ENCODE measurements at places on chromosomes 12 and 14.

GRCh38 chr12:20390846-20391245 lies 22.5 kb downstream of the PDE3A start:
- DNase-seq, result no peak

GRCh38 chr14:87169362-87169761 lies 823.6 kb downstream of the GALC start:
- no peak for DNase-seq

- DNase-seq, result no peak
Measured at GRCh38 chr14:90179357-90179756, 77.0 kb upstream of the PSMC1 start.

DNA sequence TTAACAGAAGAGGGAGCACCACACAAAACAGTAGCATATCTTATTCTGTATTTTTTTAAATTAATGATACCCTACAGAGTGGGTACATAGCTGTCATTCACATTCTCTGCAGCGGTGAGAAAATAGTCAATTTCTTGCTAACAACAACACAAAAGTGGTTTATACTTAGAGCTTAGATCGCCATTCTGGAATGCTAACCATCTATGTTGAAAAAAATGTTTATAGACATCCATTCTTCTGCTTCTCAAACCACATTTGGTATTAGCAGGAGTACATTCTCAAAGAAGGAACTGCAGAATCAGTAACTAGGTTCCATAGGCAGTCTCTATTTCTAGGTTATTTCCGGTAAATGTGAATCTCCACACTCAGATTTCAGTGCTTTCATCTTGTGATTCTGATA lies 185.9 kb downstream of the PPFIA2 start:
- DNase-seq, result no peak

- DNase-seq, result peak; percentile 68
Measured at GRCh38 chr12:113980537-113981337, 14.6 kb upstream of the RBM19 start.

GRCh38 chr12:31440134-31440533 lies 114.2 kb upstream of the SINHCAF start:
- DNase-seq, result no peak

GRCh38 chr14:20751963-20752562 lies 6.4 kb downstream of the EDDM3A start:
- peak; percentile 22 for DNase-seq

GRCh38 chr14:81125536-81125935 lies 95.2 kb downstream of the GTF2A1 start:
- DNase-seq, result no peak

DNA sequence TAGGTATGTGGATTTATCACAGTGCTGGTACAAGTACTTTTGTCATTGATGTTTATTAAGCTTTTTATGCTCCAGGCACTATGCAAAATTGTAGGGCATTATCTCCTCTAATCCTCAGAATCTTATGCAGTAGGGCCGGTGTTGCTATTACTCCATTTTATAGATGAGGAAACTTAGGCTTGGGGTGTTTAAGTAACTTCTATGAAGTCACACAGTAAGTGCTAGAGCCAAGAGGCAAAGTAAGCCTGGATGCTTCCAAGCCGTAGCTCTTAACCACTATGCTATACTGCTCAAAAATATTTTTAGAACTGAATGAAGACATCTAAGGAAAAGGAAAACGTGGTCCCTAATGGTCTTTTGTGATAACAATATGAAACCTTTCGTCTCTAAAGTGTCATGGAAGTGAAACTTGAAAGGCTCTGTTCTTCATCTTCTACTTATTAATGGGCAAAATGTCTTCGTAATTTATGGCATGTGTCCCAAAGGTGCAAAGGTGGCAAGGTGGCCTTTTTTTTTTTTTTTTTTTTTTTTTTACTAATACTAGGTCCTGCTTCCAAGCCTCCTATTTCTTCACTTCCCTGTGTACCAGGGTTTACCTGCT lies 85.2 kb downstream of the ETV6 start:
- no peak for DNase-seq

DNA sequence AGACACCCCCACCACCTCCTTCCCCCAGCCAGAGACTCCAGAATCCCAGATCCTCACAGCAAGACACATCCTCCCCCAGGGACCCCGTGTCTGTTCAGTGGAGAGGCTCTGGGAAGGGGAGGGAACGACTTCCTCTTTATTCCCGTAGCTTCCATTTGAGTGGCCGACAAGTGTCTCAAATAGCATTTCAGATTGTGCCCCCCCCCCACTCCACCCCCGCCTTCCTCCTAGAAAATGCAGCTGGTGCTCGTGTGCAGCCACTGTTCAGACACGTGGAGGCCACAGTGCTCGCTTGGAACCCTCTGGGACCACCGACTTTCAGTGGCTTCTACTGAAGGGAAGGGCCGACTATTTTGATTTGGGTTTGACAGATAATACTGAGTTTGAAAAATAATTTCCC lies 14.3 kb downstream of the PPP2R5C start:
- DNase-seq, result no peak

- no peak for DNase-seq
Measured at GRCh38 chr14:32047791-32048190, 29.3 kb upstream of the ARHGAP5 start.

DNA sequence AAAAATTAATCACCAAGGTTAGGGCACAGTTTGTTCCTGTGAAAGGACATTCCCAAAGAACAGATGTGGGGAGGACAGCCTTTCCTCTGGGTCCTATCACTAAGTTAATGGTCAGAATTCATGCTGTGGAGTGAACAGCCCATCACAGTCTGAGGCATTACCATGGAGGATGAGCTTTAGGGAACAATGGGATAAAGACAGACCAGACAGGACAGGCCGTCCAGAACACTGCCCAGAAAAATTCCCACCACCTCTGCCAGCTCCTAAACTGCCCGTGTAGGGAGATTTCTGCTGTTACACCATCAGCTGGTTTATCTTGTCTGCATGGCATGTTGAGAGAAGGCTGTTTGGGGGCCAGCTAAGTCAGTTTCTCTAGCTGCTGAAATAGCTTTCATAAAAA lies 49.6 kb upstream of the IFNG-AS1 start:
- no peak for DNase-seq

DNA sequence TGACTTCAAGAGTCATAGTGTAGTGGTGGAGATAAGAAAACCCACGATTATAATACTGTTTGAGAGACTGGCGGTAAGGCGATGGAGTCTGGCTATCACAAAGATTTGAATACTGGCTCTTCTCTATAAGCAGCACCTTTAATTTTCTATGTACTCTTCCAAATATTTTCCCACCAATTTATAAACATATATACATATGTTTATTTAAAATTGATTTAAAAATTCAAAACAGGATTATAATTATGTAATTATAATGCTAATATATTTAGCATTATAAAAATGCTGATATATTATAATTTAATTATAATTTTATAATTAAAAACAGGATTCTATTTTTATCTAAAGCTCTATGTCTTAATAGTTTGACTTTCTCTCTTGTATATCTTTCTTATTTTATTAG lies 15.4 kb upstream of the DCD start:
- DNase-seq, result no peak

DNA sequence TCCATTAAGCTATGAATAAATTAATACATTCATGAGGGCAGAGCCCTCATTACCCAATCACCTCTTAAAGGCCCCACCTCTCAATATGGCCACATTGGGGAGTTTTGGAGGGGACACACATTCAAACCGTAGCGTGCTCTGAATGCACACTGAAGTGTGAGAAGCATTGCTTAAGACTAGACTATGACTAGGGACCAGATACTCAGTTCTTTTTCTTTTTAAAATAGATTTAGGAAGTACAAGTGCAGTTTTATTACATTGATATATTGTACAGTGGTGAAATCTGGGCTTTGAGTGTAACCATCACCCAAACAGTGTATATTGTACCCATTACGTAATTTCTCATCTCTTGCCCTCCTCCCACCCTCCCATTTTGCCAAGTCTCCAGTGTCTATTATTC lies 21.0 kb upstream of the JDP2 start:
- no peak for DNase-seq

DNA sequence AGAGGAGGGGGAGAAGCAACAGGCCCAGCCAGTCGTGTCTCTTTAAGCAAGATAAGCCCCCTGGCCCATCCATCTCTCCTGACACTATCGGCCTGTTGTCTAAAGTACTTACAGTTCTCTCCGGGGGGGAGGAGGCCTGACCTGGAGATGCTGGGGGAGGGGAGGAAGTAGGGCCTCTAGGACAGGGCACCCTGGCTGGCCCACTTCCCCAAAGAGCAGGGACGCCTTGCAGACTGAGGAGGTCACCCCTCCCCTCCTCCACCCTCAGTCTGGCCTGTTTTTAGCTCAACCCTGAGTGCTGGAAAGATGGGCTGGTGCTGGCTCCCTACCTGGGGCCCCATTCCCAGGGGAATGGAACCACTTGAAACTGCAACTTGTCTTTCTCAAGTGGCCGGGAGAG lies 70.3 kb downstream of the TBX5 start:
- DNase-seq, result no peak

- no peak for DNase-seq
Measured at GRCh38 chr14:52219488-52220084, 47.9 kb upstream of the PTGDR start.

- DNase-seq, result no peak
Measured at GRCh38 chr12:62258941-62259630, 1.1 kb upstream of the USP15 start.

DNA sequence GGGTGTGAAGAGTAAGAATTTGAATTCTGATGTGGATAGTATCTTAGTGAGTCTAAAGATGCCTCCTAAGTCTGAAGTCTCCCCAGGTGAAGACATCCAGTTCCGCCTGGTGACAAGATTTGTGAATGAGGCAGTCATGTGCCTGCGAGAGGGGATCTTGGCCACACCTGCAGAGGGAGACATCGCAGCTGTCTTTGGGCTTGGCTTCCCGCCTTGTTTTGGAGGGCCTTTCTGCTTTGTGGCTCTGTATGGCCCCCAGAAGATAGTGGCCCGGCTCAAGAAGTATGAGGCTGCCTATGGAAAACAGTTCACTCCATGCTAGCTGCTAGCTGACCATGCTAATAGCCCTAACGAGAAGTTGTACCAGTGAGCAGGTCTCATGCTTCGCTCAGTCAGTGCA lies 24.6 kb upstream of the AICDA start:
- DNase-seq, result no peak

GRCh38 chr14:59309291-59309900 lies 120.9 kb downstream of the DAAM1 start:
- DNase-seq, result no peak

DNA sequence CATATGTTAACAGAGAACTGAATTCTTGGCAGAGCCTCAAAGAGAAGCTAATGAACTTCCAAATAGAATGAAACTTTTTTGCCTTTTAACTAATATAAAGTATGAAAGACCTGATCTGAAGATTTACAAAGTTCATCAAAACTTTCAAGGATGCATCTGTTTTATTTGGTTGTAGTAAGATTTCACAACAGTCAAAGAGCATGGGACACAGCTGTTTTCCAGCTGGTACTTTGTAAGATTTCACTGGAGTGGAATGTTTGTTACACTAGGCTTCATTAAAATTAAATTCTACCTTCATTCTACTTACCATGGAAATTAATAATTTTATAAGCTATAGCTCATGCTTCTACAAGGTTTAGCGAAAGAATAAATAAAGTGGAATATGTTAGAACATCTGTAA lies 351.2 kb downstream of the SLC6A15 start:
- DNase-seq, result no peak

DNA sequence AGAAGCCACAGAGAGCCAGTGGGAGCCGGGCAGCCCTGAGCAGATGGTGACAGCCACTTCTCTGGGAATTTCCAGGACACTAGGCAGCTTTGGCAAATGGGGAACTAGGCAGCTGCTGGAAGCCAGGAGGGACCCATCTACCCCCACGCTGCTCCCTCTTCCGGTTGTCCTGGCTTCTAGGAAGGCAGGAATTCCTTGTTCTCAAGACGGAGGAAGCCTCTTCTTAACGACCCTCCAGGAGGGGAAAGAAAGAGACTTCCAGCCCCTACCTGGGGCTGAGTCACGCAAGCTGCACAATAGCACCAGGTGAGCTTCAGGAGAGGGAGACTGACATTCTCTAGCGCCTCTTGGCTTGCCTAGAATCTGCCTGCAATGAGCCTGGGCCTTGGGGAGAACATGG lies 141.5 kb downstream of the ANO2 start:
- DNase-seq, result no peak

DNA sequence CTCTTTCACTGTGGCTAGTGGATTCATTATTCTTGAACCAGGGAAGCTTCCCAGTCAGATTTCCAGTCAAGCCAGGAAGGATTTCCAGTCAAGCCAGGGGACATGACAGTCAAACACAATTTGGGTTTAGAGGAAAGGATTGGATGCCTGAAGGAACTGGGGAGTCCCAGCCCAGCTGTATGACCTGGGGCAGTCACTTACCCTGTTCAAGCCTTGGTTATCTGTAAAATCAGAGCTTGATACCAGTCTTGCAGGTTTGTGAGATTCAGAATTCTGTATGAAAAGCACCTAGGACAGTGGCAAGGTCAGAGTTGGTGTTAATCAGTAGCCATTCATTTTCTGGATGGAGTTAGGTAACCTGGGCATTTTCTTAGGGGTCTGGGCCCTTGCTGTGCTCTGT lies 152.7 kb downstream of the CHST11 start:
- DNase-seq, result no peak

- DNase-seq, result no peak
Measured at GRCh38 chr12:101670007-101670671, 27.3 kb upstream of the CHPT1 start.

- DNase-seq, result no peak
Measured at GRCh38 chr14:99351166-99352007, 79.4 kb upstream of the BCL11B start.

- peak; percentile 21 for DNase-seq
Measured at GRCh38 chr14:94601884-94602391, 10.3 kb upstream of the SERPINA3 start.

GRCh38 chr12:57473392-57473791 lies 6.3 kb downstream of the ARHGAP9 start:
- DNase-seq, result no peak

DNA sequence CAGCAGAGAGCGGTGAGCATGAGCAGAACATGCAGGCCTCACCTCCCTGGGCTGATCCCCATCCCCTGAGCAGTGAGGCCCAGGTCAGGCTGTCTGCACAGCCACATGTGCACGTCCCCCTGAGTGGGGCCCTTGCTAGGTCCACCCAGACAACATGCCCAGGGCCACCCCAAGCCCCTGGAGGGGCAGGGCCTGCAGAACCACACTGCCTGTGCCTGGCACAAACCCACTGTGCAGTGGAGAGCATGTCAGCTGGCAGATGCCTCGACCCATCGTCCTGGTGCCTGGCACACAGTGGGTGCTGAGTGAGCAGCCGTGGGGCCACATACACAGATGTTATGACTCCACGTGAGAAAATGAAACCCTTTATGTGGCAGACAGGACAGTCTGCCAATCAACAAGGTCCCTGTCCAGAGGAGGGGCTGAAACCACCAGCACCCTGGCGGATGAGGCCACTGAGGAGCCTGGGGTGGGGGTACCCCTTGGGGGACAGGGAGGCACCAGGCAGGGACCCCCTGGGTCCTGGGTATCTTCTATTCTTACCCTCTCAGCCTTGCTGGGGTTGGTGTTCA lies 8.3 kb downstream of the ANHX start:
- no peak for DNase-seq

DNA sequence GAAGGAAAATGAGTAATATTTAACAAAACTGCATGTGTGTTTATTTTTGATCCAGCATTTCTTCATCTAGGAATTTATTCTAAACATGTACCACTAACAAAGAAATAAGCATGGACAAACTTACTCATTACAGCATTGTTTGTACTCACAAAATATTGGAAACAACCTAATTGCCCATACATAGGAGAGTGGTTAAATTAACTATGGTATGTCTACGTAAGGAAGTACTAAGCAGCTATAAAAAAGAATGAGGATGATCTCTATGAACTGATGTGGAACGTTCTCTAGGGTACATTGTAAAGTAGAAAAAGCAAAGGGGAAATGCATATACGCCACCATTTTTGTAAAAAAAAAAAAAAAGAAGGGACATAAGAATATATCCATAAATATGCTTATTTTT lies 17.4 kb upstream of the TAS2R42 start:
- DNase-seq, result no peak

- DNase-seq, result no peak
Measured at GRCh38 chr12:42284157-42284556, 41.7 kb downstream of the ZCRB1 start.
